Globus pallidus (tissue), 1 donor: ENCODE measurements at places on chromosomes 5 and 9.
A peak's percentile ranks its signal among the peaks of the same experiment; 100 is the strongest.

DNA sequence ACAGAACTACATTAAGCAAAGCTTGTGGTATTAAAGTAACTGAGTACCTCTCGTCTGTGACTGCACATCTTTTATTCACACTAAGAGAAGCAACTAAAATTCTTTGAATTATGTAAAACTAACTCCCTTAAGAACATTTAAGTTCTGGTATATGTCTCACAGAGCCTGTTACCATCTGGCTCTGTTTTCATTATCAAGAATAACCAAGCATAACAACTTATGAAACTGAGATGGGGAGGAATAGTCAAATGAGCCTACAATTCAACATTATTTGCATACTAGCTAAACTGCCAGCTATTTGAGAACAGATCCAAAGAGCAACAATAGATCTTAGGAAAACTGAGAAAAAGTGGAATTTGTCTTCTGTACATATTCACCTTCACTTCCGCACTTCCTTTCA lies 25.3 kb upstream of the ISOC1 start:
- DNase-seq = no peak

- no peak for DNase-seq
Measured at GRCh38 chr9:93955981-93956784, 1.0 kb upstream of the BARX1 start.

DNA sequence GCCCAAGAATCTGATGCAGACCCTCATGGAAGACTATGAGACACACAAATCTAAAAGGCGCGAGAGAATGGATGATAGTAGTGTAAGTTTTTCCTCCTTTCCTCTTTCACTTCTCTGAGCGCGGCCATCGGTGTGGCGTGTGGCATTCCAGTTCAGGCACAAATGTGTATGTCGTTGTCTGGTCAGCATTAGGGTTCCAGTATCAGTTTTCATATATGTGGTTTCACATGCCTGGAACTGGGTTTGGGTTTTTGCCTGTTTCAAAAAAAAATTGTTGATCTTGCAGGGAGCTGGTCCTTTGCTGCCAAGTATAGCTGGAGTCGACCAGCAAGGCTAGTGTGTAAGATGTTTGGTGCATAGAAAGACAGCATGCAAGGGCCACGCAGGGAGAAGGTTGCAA lies 51.5 kb downstream of the C9orf152 start:
- DNase-seq = no peak

GRCh38 chr5:174165406-174165805 lies 119.9 kb downstream of the NSG2 start:
- DNase-seq = no peak

DNA sequence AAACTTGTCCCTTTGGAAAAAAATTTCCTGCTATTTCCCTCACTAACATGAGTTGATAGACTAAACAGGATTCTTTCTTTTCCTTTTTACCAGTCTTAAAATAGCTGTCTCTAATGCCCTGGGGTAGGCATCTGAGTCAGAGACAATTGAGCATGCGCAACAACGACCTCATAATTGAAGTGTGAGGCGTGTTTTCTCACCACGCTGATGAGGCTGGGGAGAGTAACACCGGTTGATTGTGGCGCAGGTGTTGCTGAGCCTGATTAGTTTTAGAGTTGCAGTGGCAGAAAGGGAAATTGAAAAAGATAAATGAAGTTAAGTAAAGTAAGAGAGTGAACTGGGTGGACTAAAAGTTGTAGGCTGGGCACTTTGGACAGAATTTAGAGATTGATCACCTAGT lies 213.7 kb downstream of the TLR4 start:
- no peak for DNase-seq

DNA sequence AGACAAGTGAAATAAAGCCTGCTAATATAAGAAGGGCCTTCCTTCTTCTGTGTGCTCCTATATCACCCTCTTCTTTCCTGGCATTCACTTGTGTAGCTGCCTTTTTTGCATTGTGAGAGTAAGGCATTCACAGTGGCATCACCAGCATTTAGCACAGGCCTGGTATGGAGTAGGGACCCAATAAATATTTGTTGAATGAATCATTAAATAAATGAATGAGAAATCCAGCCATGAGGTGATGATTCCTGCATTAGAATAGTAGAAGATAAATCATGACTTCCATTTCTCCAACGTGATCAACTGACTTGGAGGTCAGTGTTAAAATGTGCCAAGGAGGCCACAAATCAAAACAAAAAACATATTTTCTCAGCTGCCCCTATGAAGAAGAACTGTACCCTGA lies 3.9 kb downstream of the PLPPR1 start:
- no peak for DNase-seq

- DNase-seq = no peak
Measured at GRCh38 chr5:110038297-110038997, 348.7 kb downstream of the MAN2A1 start.

- no peak for DNase-seq
Measured at GRCh38 chr5:172617817-172618216, 23.2 kb upstream of the NEURL1B start.

GRCh38 chr5:149416987-149417710 lies 38.1 kb upstream of the IL17B start:
- DNase-seq = no peak

GRCh38 chr9:3224931-3225330 lies 300.9 kb downstream of the RFX3 start:
- DNase-seq = peak; percentile 40

GRCh38 chr9:2228132-2228531 lies 213.0 kb downstream of the SMARCA2 start:
- peak; percentile 25 for DNase-seq

- DNase-seq = no peak
Measured at GRCh38 chr9:125559894-125560293, 147.1 kb downstream of the MAPKAP1 start.
